ENCODE measurements at places on chromosomes 3 and 15.

DNA sequence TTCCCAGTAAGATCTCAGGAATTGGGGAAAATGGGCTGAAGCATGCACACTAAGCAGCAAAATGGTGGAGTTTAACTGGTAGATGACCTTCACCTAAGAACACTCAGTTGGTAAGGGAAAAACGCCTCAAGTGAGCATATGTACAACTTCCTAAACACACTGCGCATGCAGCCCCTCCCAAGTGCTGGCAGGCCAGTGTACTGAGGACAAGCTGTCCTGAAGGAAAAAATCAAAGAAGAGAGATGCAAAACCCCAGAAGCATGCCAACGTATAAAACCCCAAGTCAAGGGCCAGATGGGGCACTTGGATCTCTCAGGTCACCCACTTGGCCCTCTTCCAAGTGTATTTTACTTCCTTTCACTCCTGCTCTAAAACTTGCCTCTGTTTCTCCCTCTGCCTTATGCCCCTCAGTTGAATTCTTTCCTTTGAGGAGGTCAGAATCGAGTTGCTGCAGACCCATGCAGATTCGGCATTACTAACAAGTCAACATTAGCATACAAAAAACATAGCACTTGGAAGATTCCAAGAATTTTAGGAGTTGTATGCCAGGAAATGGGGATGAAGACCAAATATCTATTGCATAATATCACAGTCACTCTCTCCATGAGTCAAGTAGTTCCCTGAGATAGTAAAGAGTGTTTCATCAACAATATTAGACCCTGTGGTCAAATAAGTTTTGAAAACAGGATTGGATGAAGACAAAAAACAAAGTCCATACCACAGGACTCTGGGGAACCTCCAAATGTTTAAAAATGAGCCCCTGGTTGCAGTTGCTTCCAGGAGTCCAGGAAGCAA, 10.8 kb upstream of the FYCO1 start:
- no peak for DNase-seq

DNA sequence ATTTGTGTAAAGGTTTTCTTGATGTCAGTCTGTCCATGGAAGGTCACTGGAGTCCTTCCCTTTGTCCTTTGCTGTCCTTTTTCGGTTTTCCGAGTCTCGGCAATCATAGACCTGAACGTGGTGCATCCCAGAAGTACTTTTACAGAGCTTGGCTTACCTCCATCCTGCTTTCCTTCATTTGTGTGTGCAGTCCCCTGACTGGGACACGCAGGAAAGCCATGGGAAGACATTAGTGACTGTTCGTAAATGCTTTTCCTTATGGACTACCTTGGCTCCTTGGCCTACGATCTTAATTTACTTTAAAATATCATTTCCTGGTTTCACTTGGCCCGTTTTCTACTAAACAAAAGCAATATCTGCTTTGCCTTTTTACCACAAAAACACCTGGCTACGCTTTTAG, 328.4 kb upstream of the RARB start:
- no peak for DNase-seq

DNA sequence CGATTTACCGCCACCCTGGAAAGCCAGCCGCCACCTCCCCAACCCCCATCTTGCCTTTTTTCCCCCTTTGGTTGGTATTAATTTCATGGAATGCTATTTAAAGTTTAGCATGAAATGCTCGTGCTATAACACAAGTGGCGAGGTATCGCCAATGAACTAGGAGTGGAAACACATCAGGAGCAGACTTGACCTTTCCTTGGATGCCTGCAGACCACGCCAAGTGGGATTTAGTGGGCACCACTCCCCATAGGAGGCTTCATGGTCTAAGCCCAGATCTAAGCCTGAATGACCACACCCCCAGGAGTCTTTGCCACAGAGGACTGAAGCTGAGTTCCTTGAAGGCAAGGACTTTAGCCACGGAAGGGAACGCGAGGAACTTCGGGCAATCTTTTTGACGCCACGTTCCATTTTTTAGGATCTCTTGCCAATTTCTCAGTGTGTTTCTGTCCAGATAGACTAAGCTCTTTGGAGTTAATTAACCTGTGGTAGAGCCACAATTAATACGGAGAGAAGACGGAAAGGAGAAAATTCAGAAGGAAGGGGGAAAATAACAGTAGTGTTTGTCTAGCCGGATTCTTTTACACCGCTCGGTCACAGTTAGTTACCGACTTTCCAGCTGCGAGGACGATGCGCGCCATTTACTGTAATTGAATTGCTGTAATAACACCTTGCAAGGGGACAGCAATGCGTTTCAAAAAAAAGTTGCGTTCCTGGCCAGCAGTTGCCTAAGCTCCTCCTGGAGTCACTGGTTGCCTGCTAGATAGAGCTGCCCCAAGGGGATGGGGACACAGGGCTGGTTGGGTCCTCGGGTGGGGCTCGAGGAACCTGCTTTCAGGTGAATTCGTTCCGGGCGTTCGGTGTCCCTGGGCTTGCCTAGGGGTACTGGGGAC, 37.1 kb downstream of the NR2F2 start:
- DNase-seq = no peak

GRCh38 chr15:78223396-78224022, 10.9 kb downstream of the ACSBG1 start:
- no peak for DNase-seq

GRCh38 chr3:26106228-26106627, 316.3 kb downstream of the OXSM start:
- DNase-seq = no peak

- DNase-seq = peak; percentile 3
Observed at GRCh38 chr15:43249699-43250203, 17.0 kb downstream of the TGM5 start.

GRCh38 chr3:66538390-66538789, 37.6 kb upstream of the LRIG1 start:
- DNase-seq = no peak

- DNase-seq = no peak
Observed at GRCh38 chr3:101303089-101303731, 17.2 kb downstream of the IMPG2 start.

DNA sequence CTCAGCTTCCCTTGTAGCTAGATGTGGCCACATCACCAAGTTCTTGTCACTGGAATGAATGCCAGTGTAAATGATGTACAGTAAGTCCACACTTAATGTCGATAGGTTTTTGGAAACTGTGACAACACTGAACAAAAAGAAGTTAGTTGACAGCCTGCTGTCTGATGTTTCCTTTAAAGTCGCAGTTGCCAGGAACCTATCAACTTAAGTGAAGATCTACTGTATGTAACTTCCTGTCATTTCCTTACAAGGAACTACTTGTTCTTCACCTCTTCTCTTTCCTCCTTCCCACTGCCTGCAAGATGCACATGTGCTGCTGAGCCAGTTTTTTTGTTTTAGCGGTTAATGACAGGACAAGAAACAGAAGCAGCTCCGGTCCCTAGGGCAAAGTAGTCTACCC, 44.6 kb downstream of the HDGFL3 start:
- no peak for DNase-seq

GRCh38 chr3:50345586-50346234, at the start of gene ZMYND10:
Gene ZMYND10 (minus strand): TSS chr3:50345732. CDS start chr3:50345579, 153 bp downstream.
- DNase-seq = no peak

- DNase-seq = no peak
Observed at GRCh38 chr3:134085034-134085775, 55.5 kb upstream of the SLCO2A1 start.

GRCh38 chr3:59081071-59081470, 31.2 kb upstream of the CFAP20DC start:
- DNase-seq = no peak

GRCh38 chr3:14376348-14377043, 25.9 kb upstream of the SLC6A6 start:
- no peak for DNase-seq

DNA sequence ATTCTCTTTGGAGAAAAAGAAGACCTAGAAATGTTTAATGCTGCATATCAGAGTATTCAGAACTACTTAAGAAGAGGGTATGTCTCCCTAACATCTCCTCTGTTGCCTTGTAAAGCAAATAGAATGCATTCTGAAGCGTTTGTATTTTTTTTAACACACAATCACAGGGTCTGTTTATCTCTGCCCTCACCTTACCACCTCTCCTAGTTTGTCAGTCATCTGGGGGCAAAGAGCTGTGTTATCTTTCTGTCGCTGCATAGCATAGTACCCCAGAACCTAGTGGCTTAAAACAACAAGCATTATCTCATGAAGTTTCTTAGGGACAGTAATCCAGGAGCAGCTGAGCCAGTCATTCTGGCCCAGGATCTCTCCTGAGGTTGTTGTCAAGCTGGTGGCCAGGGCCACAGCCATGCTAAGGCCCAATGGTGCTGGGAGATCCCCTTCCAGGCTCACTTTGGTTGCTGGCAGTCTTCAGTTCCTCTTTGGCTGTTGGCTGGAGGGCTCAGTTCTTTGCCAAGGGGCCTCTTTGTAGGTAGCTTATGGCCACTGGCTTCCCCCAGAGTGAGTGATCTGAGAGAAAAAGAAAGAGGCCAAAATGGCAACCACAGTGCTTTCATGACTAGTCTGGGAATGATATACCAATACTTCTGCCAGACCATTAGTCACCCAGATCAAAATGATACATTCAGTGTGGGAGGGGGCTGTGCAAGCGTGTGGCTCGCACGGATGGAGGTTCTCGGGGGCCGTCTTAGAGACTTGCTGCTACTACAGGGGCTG, 17.8 kb downstream of the EDEM1 start:
- DNase-seq = no peak

DNA sequence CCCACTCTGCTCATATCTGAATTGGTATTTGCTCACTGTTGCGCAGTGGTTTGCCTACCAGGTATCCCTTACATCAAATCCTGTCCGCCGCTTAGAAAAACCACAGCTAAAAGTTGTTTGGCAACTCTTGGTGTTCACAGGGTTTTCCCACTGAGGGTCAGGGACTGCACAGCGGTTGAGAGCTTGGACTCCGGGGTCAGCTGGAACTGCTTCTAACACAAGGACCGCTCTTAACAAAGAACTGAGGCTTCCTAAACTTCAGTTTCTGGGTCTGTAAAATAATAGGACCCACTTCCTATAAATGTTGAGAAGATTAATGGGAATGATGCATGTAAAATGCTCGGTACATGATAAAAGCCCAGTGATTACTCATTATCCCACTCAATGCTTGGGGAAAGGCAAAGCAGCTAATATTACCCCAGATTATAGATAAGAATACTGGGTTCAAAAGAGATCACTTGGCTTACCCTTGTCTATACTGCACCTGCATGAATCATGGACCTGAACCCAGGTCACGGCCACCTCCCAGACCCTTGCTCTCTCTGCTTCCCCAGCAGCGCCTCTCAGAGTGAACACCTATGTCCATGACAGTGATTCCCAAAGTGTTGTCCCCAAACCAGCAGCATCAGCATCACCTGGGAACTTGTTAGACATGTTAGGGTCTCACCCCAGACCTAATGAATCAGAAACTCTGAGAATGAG, 36.1 kb downstream of the LIPC start:
- DNase-seq = no peak

DNA sequence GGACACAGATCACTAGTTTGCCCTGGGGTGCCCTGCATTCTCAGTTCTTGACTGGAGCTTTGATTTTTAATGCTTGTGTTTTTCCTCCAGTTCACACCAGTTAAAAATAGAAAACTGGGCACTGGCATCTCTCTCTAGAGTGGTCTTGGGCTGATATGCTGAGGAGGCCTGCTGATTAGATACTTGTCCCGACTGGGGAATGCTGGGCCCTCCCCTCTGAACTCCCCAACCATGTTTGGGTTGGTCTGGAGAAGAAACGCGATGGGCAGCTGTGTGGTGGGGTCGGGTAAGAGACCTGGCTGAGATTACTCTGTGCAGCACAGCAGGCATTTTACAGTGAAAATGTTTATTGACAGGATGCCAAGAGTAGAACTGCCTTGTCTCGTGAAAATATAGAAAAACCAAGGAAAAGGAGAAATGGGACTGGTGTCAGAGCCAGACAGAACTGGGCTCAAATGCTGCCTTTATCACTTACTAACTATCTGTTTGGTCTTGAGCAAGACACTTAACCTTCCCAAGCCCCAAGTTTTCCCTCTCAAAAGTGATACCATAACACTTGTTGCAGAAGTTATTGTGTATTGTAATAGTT, 1.6 kb upstream of the ACTC1 start:
- DNase-seq = peak; percentile 20

DNA sequence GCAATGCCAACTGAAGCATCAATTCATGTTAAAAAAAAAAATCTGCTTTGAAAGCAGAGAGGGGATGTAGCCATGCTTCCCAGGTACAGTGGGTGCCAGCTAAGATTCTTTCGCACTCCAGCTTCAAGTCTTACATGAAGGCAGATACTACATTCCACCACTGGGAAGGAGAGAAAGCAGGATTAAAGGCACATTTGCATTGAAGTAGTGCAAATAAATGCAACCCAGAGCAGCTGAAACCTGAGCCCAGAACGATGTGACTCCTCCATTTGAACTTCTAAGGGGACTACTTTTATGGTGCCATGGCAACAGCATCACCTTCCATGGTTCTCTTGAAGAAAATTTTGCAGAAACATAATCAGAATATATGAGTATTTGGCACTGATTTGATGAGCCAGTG, 19.1 kb upstream of the GJD2 start:
- no peak for DNase-seq

DNA sequence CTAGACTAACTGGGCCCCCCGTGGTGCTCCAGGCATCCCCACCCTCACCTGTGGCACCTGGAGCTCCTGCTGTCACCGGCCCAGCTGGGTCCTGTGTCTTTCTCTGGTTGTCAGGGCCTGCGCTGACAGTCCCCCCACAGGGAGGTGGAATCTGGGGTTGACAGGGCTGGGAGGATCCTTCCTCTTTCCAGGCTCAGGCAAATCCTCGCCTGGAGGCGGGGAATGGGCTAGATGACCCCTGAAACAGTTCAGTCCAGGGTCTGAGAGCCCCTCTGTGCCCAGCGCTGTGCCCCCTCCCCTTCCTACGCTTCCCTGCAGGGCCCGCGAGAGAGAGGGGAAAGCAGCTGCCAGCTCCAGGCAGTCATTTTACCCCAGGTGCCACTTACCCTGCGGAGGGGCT, 50.1 kb upstream of the MCF2L2 start:
- no peak for DNase-seq

GRCh38 chr3:119627461-119627860, 29.8 kb downstream of the PLA1A start:
- DNase-seq = no peak

DNA sequence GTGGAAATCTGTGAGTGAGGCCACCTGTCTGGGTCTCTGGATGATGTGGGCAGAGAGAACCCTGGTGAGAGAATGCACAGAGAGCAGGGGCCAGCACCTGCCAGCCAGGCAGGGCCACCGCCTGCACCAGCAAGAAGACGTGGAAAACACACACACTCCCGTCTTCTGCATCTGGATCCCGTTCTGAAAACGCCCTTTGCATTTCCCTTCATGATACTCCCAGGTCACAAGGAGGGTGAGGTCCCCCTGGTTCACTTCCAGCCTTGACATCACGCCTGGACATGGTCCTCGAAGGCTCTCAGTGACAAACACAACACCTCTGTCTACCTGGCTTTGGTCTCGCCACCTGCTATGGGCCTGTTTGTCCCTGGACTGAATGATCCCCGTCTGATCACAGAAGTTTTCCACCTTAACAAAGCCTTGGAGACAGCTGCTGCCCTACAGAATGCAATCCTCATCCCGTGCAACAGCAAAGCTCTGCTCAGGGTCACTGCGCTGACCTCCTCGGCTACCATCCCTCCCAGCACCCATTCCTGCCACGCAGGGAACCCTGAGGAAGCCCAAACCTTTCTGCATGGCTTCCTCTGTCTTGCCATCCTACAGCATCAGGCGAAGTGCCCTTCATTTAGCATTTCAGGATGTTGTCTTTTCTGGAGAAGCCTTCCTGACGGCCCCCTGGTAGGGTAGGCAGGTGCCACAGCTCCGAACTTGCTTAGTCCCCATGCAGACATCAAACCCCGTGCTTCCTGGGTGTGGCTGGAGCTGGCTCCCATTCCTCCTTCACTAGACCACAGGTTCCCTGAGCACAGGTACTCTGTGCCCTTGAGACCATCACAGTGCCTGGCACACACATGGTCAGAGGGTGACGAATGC, 122.5 kb downstream of the ATP10A start:
- no peak for DNase-seq

All from NCI-H1694 treated with DMSO at 0.1 percent for 48 hours (cell line).